Breast epithelium (tissue), 4 donors: ENCODE measurements at places on chromosomes 1 and 21. TPM values are rescaled to one million over a fixed set of nuclear protein-coding genes. Genes with fewer than 3 reads are reported as not detected.

The MRPL9 gene
- 66.9 TPM for total RNA-seq

The SLC6A17 gene
- total RNA-seq, result under 0.01 TPM

The BLACAT1 gene
- 0.66 TPM for total RNA-seq

The ACTL8 gene
- not detected for total RNA-seq

The HSD11B1 gene
- total RNA-seq, result 0.88 TPM

The SLC9C2 gene
- not detected for total RNA-seq

DNA sequence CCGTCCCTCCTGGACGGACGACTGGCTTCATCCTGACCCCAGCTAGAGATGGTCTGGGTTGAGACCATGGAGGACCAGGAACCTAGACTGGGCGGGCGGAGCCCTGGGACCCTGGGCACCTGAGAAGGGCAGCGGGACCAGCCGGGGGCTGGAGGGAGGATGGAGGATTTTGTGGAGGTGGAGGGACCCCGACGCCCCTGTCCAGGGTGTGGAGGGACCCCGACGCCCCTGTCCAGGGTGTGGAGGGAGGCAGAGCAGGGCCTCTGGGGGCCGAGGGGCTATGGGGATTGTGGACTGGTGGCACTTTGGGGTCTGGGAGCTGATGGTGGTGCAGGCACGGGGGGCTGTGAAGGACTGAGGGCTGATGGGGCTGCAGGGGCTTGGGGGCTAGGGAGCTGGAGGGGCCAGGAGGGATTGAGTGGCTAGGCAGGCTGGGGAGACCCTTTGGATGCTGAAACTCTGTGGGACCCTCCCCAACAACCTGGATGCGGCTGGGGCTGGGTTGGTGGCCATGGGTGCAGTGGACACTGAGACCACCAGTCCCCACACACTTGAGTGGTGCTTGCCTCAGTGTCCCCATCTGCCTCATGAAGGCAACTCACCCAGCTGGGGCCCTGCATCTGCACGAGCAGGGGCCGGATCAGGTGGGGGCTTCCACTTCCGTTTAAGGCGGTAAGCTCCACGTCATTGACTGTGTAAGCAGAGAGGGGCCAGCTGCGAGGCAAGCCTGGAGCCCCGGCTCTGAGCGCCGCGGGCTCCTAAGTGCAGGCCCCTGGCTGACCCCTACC lies 7.4 kb downstream of the GJC2 start:
- no peaks in the 10 kb centered on the region for H3K4me1 ChIP-seq
- H3K4me3 ChIP-seq, result no peak overlapping the region
- no peaks in the 10 kb centered on the region for H3K36me3 ChIP-seq
- DNase-seq, result no peak
- no peak overlapping the region for H3K27ac ChIP-seq

GRCh38 chr1:27922272-27922671 lies 12.5 kb upstream of the SMPDL3B start:
- no peaks in the 10 kb centered on the region for H3K36me3 ChIP-seq
- no peak overlapping the region for H3K27ac ChIP-seq
- H3K4me3 ChIP-seq, result no peak overlapping the region
- no peaks in the 10 kb centered on the region for H3K4me1 ChIP-seq
- DNase-seq, result no peak

DNA sequence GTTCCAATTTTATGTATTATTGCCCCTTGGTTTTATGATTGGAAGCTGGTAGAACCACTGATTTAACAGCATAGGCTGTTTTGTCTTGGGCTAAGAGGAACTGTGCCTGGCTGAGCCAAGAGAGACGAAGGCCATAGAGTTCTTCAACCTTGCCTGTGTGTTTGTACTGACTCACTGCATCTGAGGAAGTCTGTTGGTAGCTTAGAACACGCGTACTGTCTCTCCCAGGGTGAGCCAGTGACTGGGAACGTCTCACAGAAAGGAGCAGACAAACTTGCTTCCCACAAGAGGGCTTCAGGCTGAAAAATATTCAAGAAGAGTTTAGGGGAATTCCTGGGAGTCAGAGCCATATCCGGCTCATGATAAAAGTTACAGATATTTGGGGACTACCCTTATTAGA lies 14.9 kb downstream of the TMEM51 start:
- H3K36me3 ChIP-seq, result no peaks in the 10 kb centered on the region
- peak overlapping the region; percentile 33 for H3K27ac ChIP-seq
- H3K4me3 ChIP-seq, result no peak overlapping the region
- no peaks in the 10 kb centered on the region for H3K27me3 ChIP-seq
